Ureter (tissue), 1 donor: ENCODE measurements at places on chromosomes 6 and 20. TPM values are rescaled to one million over a fixed set of nuclear protein-coding genes. Genes with fewer than 3 reads are reported as not detected.

GRCh38 chr6:5158180-5158579 lies 73.0 kb downstream of the PPP1R3G start:
- DNase-seq, result no peak

The ZSWIM3 gene
- 4.1 TPM for total RNA-seq

The BAG2 gene
- total RNA-seq, result 17.0 TPM

GRCh38 chr6:71289039-71289801 lies 609 bp downstream of the OGFRL1 start:
- DNase-seq, result peak; percentile 50

GRCh38 chr6:53492860-53493634 lies 51.9 kb downstream of the GCLC start:
- DNase-seq, result no peak

GRCh38 chr20:61650912-61651733 lies 399.1 kb downstream of the CDH4 start:
- no peak for DNase-seq

- no peak for DNase-seq
Observed at GRCh38 chr6:8855411-8855810, 420.1 kb upstream of the SLC35B3 start.

The ADGRB3 gene
- 6.7 TPM for total RNA-seq

DNA sequence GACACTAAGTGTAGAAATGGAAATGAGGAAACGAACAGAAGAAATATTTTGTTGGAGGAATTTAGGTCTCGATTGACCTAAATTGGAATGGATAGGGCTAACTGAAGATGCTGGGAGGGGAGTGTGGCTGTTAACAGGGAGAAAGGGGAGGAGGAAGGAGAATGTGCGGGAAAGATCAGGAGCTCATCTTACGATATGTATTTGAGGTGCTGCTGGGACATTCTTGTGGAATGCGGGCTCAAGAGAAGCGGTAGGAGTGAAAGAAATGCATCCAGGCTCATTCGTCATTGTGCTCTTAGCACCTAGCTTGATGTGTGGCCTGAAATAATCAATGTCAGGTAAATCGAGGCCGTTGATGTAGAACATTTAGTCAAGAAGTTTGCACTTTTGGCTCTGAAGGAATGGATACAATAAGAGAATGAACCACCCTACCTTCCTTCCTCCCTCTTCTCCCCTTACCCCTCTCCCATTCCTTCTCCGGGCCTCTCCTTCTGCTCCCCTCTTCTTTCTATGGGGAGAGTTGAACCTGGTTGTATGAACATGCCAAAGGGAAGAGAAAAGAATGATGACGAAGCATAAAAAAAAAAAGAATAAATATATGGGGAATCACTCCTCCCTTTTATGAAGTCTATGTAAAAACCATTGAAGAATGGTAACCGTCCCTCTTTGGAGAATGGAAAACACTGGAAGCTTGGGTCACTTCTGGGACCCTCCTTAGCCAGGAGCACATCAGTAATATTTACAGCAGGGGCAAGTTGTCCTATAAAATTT lies 70.9 kb downstream of the SASH1 start:
- no peak for DNase-seq

The RIMS4 gene
- total RNA-seq, result 0.44 TPM

DNA sequence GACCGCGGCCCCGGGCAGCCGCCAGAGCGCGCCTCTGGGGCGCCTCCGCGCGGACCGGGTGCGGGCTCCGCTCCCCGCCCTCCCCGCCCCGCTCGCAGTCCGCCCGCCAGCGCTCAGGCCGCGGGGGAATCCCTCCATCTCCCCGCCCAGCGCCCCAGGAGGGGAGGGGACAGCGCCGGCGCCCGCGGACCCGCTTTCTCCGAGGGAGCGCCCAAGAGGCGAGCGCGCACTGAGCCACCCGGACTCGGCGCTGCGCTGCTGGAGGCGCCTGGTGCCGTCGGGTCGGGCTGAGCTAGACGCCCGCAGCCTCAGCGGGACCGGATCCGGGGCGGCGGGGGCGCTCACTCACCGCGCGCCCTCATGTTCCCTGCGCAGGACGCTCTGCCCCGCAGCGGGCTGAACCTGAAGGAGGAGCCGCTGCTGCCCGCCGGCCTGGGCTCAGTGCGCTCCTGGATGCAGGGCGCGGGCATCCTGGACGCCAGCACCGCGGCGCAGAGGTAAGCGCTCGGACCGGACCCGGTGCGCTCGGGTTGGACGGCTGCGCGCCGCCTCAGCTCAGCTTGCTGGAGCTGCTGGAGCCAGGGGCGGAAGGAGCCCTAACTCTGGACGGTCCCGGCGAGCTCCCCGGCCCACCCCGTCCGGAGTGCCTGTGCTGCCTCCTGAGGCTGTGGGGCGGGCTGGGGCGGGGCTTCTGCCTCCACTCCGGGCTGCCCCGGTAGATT lies 867 bp downstream of the EBF4 start:
- DNase-seq, result no peak

DNA sequence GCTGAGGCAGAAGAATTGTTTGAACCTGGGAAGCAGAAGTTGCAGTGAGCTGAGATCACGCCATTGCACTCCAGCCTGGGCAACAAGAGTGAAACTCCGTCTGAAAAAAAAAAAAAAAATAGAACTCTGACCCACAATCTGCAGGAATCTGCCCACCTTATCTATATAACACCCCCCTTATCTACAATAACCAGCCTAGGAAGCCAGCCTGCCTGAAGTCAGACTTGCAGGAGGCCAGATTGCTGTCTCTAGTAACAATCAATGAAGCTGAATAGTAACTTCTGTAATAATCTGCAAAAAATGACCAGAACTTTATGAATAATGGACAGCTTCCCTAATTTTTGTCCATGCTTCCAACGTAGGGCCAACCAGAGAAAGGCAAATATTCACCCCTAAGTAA lies 352.5 kb downstream of the CD83 start:
- no peak for DNase-seq

GRCh38 chr6:5759571-5759970 lies 247.2 kb downstream of the NRN1 start:
- no peak for DNase-seq

DNA sequence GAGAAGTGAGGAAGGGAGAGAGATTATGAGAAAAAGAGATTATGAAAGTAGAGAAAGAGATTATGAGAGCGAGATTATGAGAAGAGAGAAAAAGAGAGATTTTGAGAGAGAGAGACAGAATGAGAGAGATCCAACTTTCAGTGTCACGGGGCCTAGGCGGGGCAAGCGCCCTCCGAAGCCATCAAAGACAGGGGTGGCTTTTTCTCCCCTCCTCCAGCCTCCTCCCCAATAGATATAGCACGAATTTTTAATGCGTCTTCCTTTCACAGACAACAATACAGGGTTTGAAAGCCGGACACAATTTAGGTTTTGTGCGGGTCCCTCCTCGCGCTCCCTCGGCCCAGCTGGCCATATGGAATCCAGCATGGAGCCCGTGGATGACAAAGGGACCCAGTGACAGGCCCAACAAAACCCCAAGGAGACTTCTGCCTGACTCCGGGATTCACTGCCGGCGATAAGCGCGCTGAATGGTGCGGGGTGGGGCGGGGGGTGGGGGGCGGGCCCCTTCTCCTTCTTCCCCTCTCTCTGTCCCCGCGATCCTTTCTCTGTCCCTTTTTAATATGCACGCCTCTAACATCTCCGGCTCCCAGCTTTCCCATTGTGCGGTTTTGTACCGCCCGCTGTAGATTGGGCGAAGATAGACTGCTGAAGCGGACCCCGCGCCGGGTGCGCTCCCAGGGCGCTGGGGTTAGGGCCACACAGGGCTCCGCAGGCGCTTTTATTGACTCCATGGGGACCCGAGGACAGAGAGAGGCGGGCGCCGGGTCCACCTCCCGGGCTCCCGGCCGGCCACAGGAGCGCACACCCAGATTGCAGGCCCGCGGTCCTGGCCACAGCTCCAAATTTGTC lies 5.4 kb downstream of the NKX2-2 start:
- no peak for DNase-seq

DNA sequence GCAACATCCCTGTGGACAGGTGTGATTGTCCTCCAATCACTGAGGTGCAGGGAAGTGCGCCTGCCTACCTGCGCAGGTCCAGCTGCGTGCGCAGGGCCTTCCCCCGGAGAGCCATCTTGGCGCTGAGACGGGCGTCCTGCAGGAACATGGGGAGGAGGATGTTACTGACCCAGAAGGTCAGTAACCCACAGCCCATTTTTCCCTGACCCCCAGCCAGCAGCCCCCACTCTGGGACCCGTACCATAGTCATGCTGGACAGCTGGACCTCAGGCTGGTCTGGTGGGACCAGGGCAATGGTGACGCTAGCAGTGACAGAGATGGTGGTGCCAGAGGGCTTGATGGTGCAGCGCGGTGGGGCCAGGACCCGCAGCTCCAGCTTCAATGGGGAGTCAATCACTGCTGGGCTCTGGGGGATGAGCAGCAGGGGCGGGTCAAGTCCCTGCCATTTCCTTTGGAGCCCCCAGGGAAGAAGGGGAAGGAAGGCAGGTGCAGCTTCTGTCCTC lies 9.7 kb downstream of the PLTP start:
- DNase-seq, result no peak

- DNase-seq, result no peak
Observed at GRCh38 chr6:21332077-21332476, 261.5 kb upstream of the SOX4 start.
